Effector memory CD4-positive, alpha-beta T cell (primary cell): ENCODE measurements at places on chromosomes 11 and 22.

- DNase-seq, result no peak
- no peaks in the 10 kb centered on the region for H3K27me3 ChIP-seq
- H3K27ac ChIP-seq, result no peak overlapping the region
- no peaks in the 10 kb centered on the region for H3K4me1 ChIP-seq
- no peaks in the 10 kb centered on the region for H3K36me3 ChIP-seq
These were observed 98.6 kb downstream of the GRIK4 start for GRCh38 chr11:120610111-120610510.

GRCh38 chr22:49404020-49404419 is 423.7 kb downstream of the BRD1 start:
- no peak overlapping the region for H3K4me3 ChIP-seq
- no peaks in the 10 kb centered on the region for H3K27me3 ChIP-seq
- no peak for DNase-seq
- H3K27ac ChIP-seq, result no peak overlapping the region

DNA sequence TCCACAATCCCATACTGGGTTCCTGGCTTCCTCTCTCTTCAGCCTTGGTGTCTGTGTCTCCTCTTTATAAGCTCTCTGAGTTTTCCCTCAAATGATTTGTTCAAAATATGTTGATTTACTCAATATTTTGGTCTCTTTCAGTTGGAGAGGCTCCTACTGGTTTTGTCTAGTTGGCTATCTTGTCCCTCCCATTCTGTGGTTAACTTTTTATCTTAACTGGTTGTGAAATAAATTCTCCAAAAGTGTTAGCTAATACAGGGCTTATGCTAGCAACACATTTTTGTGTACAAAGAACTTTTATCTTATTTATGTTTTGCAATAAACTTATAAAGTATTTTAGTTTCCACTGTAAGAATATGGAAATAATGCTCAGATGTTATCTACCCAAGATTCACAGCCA is 200.9 kb downstream of the AASDHPPT start:
- H3K27me3 ChIP-seq, result no peaks in the 10 kb centered on the region
- H3K4me1 ChIP-seq, result no peaks in the 10 kb centered on the region
- no peaks in the 10 kb centered on the region for H3K36me3 ChIP-seq
- no peak overlapping the region for H3K4me3 ChIP-seq

DNA sequence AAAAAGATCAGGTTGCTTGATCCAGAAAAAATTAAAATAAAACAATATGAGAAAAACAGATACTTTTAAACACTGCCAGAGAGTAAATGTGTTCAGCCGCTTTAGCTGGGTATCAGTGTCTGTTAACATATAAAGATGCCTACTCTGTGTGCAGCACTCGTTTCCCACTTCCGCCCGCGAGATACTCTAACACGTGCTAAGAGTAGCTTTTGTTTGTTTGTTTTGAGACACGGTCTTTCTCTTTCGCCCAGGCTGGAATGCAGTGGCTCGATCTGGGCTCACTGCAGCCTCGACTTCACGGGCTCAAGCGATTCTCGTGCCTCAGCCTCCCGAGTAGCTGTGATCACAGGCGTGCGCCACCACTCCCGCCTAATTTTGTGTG is 531 bp upstream of the MEN1 start:
- peaks cover 14% of the 10 kb centered on the region for H3K4me1 ChIP-seq
- H3K36me3 ChIP-seq, result peaks cover 7% of the 10 kb centered on the region
- peak; percentile 27 for DNase-seq
- H3K27me3 ChIP-seq, result no peaks in the 10 kb centered on the region
- H3K27ac ChIP-seq, result peak overlapping the region; percentile 86
